ENCODE measurements at places on chromosomes 2 and 18.
A peak's percentile ranks its signal among the peaks of the same experiment; 100 is the strongest.

DNA sequence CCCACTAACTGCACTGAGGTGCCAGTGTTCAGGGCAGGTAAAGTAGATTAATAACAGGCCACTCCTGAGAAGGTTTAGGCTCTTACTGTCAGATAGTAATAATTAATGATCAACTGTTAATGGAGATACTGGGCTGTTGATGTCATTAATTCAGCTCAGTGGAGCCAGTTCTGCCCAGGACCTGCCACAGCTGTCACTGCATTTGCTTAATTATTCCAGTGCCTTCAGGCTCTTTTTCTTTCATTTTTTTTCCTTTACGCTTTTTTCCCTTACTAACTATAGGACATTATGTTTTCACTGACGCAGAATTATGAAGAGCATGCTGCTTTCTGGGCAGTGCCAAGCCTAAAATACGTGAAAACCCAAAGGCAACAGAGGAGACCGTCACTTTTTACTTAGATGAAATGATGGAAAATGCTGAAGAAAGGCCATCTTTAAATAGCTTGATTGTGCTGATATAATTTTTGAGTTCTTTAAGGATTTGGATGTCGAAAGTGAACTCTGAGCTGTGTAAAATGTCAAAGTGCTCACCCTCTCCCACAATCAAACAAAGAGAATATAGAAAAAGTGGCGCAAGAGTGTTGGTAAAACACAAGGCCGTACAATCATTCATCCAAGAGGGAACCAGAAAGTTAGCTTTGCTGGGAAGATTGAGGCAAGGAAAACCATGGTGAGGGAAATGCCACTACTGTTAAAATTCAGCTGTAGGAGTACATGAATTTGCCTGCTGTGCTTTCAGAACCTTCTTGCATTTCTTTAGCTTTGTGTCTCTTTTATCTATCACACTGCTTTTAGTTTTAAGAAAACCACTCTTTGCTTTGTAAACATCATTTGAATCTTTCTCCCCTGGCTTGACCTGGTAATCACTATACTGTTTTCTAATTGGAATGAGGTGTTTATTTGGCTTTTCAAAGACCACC is 192.0 kb upstream of the ZEB2 start:
- DNase-seq = no peak

GRCh38 chr2:200950378-200950777 is 13.1 kb downstream of the ORC2 start:
- DNase-seq = no peak

- no peak for DNase-seq
These were observed 92.0 kb downstream of the GAREM1 start for GRCh38 chr18:32378705-32379104.

DNA sequence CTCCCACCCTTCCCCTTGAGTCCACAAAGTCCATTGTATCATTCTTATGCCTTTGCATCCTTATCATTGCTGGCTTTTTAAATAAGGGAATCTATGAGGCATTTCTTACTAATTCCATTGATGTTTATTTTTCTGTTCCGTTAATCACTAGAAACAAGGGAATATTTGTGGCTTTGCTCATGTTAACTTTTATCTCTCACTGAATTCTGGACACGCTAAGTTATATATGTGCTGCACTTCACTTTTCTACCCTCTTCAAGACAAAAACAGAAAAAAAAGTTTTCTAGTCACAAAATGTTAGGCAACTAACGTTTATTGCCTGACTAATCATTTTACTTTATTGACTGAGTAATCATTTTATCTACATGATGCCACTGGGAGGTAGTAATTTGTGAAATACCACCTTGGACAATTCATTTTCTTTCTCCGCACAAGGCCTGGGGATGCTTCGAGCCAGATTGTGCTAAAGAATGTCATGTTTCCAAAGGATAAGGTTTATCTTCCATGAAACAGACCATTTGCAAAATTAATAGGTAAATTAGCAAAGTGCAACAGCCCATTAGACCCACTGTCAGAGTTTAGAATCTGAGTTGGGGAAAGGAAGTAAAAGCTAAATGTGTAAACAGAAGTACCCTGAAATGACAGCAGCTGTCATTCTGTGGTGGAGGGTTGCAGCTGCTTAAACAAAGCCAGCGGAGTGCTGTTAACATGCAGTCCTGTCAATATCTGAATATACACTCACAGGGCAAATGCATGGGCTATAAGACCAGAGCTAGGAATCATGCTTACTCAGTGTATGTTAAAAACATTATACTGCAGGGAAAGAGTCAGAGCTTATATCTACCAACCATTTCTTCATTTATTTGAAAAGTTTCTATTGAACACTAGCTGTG is 658.7 kb downstream of the CNTNAP5 start:
- DNase-seq = peak; percentile 42

GRCh38 chr2:196086517-196087368 is 18.1 kb upstream of the DNAH7 start:
- no peak for DNase-seq

GRCh38 chr2:9099341-9099751 is 95.9 kb upstream of the MBOAT2 start:
- DNase-seq = no peak

DNA sequence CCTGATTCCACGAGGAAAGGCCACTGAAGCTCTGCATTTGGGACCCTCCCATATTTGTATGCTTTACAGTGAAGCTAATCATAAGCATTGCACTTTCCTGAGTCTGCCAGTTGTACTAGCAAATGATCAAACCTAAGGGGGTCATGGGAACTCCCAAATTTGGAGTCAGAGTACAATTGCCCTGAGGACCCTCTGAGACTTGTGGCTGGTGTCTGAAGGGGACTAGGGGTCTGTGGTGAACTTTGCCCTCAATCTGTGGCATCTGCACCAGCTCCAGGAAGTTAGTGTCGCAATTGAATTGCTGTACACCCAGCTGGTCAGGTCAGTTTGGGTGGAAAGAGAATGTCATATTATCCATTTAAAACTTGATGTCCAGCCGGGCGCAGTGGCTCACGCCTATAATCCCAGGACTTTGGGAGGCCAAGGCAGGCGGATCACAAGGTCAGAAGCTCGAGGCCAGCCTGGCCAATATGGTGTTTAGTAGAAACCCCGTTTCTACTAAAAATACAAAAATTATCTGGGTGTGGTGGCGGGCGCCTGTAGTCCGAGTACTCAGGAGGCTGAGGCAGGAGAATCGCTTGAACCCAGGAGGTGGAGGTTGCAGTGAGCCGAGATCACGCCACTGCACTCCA is 18.1 kb downstream of the SOWAHC start:
- DNase-seq = no peak

- DNase-seq = no peak
These were observed 8.9 kb downstream of the IL1B start for GRCh38 chr2:112827604-112828185.

GRCh38 chr2:213057977-213058376 is 93.4 kb downstream of the IKZF2 start:
- DNase-seq = no peak

- DNase-seq = no peak
These were observed 160.1 kb downstream of the RTP5 start for GRCh38 chr2:242029422-242030225.

DNA sequence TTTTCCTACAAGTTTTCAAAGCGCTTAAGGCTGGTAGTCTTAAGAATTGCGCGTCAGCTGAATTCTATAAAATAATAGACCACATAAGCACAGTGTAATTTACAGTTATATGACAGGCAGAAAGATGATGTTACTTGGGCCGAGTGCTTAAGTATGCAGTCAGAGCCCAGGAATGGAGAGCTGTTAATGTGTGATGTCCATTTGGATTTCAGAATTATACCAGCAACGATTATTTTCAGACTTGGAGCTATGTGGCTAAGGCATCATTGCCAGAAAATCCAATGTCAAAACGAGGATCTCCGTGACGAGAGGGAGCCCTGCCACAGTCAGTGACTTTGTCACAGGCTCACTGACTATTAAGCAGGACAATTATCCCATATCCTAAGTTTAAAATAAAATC is 3.4 kb downstream of the KLF7 start:
- no peak for DNase-seq

- no peak for DNase-seq
These were observed 18.3 kb upstream of the CDC42EP3 start for GRCh38 chr2:37689751-37690150.

- DNase-seq = no peak
These were observed 17.1 kb upstream of the VWC2L start for GRCh38 chr2:214393796-214394195.

DNA sequence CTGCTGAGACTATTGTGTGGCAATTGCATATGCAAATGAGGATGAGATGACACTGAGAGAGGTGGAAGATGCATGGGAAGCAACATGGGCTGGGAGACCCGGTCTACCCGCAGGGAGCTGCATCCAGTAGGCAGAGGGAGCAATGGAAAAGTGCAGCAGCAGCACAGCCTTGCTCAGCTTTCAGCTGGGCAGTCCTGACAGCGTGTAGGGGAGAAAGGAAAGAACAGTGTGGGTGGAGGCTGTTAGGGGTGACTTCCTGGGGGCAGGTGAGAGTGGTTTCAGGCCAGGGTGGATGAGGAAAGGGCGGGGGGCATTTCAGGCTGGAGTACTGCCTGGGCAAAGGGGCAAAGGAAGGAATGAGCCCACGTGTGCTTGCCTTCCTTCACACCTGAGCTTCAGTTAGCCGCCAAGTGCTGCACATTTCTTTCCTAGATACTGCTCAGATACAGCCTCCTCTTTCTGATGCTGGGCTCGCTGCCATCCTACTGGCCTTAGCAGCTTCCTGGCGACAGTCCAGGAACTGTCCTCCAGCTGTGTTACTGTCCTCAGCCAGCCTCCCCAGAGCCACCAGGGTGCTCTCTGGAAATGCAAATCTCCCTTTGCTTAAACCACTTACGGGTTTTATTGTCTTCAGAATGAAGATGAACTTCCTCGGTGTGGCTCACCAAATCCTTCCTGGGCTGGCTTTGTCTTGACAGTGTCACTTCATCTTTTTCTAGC is 276.3 kb downstream of the TSN start:
- DNase-seq = no peak

DNA sequence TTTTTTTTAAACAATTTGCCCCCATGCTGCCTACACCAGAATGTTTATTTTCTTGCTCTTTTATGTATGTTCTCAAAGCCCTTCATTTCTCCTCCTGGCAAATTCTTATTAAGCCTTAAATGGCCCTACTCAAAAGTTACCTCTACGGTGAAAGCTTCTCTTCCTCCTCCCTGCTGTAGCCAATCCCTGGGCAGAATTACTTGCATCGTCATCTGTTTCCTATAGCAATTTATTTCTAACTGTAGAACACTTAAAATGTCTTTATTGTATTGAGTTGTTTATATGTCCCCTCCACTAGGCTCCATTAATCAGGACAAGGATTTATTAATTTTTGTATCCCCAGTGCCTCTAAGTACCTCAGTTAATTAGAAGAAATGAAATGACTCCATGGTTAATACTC is 2.5 kb upstream of the RAD51AP2 start:
- no peak for DNase-seq

- no peak for DNase-seq
These were observed 71.6 kb upstream of the EFEMP1 start for GRCh38 chr2:55995211-55995610.

GRCh38 chr2:20557635-20558034 is 93.3 kb downstream of the HS1BP3 start:
- DNase-seq = no peak

DNA sequence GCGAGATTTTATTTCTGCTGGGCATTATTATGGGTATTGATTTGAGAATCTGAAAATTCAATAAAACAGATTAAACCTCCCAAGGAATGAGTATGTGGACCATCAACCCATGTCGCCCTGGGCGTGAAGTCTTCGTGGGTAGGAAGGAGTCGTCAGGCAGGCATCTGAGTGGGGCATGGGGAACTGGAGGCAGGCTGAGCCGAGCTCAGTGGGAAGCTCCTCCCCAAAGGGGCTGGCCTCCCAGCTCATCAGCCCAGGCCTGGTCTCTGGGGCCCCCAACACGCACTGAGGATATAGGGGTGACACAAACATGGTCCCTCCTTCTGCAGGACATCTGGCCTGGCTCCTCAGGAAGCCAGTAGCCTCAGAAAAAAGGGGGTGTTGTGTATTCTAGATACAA is 265.2 kb downstream of the TFCP2L1 start:
- no peak for DNase-seq

DNA sequence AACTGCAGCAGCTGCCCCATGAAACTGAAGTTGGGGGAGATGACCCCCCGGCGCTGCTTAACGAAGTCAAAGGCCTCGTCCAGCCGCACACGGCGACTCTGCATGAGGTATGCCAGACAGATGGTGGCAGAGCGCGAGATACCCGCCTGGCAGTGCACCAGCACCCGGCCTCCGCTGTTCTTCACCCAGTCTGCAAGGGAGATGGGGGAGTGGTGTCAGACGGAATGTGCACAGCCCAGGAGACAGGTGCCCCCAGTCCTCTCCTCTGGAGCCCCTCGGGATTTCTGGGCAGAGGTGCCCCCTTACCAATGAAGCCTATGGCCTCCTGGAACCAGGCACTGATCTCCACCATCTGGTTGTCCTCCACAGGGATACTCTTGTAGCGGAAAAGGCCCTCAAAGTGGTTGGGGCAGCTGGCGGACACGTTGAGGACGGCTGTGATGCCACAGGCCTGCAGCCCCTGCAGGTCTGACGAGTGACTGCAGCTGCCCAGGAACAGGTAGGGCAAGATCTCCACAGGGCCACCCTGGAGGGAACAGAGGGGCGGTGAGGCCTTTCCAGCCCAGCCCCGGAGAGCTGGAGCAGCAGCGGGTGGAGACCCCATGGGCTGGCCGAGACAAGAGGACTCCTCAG is 1.3 kb downstream of the DUSP2 start:
- no peak for DNase-seq

DNA sequence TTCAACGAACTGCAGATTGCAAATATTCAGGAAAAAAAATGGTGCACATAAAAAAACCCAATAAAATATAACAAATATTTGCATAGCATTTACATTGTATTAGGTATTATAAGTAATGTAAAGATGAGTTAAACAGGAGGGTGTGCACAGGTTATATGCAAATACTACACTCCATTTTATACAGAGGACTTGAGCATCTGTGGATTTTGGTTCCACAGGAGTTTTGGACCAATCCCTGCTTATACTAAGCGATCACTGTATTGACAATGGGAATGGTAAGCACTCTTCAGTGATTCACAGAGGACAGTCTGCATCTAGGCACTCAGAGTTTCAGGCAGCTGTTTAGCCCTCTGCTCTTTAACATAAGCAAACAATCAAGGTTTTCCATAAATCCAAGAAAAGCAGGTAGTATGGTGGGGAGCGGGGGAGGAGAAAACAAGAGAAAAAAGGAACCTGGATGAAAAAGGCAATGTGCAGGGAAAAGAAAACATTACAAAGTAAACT is 206.0 kb upstream of the PARD3B start:
- no peak for DNase-seq

GRCh38 chr18:32610176-32610575 is 139.5 kb upstream of the GAREM1 start:
- DNase-seq = no peak

GRCh38 chr2:199848389-199849130 is 2.4 kb downstream of the FTCDNL1 start:
- no peak for DNase-seq
